Right kidney (tissue), 9 donors: ENCODE measurements at places on chromosomes 7 and 10.

GRCh38 chr7:41659539-41659938 lies 43.4 kb downstream of the INHBA start:
- no peak for DNase-seq

DNA sequence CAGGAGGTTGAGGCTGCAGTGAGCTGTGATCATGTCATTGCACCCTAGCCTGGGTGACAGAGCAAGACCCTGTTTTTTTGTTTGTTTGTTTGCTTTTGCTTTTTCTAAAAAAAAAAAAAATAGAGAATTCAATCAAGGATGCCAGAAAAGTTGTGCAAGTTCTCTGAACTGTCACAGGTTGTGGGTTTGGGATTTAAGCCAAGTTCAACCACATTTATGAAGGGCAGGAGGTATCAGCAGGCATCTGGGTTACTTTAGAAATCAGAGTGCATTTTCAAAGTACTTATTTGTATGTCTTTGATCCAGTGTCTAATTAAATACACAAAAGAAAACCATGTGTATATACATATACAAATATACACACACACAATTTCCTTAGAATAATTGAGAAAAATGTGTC lies 151.2 kb upstream of the MINDY3 start:
- no peak for DNase-seq

DNA sequence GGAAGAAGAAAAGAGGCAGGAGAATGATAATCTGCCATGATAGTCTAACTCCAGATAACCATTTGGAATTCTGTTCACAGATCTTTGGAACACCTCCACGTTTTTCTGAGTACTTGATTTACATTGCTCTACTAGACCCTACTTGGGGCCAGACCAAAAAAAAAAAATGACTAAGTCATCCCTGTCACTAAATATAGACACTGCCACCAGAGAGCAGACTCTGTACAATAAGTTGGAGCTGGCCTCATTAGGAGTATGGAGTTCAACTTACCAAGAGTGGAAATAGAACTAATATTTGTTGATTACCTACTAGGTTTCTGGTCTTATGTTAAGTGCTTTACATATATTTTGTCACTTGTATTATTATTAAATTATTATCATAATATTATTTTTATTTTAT lies 80.9 kb upstream of the ZNF800 start:
- DNase-seq, result no peak

- no peak for DNase-seq
Measured at GRCh38 chr10:23120001-23120934, 24.9 kb downstream of the MSRB2 start.

DNA sequence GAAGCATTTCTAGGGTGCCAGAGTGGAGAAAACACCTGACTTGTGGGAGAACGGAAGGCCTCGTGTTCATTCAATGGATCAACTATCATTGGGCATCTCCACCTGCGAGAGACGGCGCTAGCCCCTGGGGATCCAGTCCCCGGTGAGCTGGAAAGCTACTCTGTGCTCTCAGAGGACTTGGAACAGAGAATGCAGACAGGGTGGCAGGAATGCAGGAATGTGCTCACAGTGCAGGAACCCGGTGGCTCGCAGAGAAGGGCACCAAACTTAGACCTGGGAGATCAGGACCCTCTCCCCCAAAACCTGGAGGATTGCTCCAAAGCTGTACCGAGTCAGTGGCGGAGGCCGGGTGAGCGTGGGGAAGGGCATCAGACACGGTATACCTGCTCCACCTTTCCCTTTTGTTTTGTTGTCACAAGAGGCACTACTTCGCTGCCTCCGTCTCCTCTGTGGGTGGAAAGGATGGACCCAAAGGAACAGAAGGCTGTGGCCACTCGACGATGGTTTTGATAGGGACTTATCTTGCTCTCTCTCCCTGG lies 569.0 kb upstream of the C7orf33 start:
- DNase-seq, result no peak

- peak; percentile 13 for DNase-seq
Measured at GRCh38 chr10:109411917-109412316, 511.4 kb downstream of the XPNPEP1 start.

- no peak for DNase-seq
Measured at GRCh38 chr7:214410-215212, 22.2 kb downstream of the FAM20C start.

- DNase-seq, result no peak
Measured at GRCh38 chr10:126270111-126270510, 118.2 kb downstream of the ADAM12 start.

DNA sequence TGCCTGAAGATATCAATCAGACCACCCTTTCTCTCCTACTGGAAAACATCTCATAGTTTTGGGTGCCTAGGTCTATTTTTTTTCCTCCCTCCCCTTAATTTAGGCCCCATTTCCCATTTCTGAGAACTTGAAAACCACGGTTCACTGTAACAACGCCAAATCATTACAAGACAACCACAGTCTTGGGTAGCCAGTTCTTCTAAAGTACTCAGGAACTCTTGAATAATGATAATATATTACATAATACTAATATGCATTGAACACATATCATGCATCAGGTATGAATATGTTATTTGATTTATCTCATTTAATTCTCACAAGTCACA lies 185.1 kb upstream of the ADO start:
- DNase-seq, result no peak

DNA sequence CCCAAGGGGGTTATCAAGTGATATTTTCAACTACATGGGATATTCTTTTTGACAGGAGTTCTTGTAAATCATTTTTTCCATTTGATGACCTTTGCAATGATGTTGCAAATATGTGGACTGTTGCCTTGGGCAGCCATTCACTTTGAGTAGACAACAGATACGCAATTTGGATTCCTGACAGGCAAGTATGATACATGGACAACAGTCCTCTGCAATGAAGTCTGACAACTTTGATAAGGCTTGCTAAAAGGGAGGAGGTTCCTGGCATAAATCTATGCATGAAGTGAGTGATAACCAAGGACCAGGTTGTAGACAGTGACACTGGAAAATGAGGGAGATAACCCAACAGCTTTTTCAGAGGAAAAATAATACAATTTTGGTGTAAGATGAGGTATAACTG lies 17.7 kb downstream of the LRRD1 start:
- no peak for DNase-seq

- DNase-seq, result peak; percentile 76
Measured at GRCh38 chr7:5477723-5478531, 54.3 kb upstream of the TNRC18 start.
